Muscle of back (tissue), 13 donors: ENCODE measurements at places on chromosomes 4 and X.

- peak; percentile 79 for DNase-seq
Measured at GRCh38 chrX:104165894-104166734, at the start of gene FAM199X. Gene FAM199X, plus strand, starts transcription at chrX:104166453. Its CDS starts 333 bp downstream, at chrX:104166786.

DNA sequence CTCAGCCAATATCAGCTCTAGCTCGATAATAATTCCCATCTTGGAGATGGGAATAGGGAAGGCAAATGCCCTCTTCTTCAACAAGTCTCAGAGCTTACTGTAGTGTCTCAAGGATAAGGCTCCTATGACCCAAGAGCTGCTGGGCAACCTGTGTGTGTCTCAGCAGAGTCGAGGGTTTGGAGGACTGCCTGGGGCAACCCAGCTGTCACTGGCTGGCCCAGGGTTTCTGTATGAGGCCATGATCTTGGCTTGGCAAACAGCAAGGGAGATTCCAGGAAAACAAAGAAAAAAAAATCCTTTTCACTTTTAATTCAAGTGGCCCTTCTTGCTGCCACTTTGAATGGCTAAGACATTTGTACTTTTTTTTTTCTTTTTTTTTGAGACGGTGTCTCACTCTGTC, 34.4 kb downstream of the TMSB4X start:
- DNase-seq = no peak

DNA sequence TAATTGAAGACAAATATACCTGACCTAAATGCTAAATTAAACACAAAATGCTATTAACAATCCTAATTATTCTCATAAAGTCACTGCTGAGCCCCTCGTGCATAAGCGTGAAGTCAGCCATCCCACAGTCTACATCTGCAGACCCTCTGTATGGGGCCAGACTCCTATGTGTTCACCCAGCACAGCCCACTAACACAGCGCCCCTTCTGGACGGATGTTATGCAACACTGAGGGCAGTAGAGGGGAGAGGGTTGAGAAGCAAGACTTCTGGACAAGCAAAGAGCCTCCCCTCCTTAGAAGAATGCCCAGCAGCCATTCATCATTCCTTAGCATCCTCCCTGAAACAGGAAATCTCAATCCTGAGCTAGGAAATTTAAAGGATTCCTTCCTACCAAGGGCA, 7.9 kb downstream of the TRPC3 start:
- no peak for DNase-seq

DNA sequence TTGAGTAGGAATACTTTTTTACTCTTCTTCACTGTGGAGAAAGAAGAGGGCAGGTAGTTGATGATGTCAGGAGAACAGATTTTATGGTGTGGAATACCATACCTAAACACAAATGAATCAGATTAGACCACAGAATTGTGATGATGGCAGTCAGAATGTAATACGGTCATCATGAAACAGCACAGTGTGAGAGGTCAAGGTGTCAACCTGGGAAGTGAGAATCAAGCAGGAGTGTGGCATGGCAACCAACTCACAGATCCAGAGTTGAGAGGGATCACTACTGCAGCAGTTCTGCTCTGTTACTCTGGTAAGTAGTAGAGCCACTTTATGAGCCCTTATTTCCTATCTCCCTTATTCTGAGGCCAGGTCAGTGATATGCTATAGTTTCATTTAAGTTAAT, 27.7 kb downstream of the METTL14 start:
- DNase-seq = no peak

DNA sequence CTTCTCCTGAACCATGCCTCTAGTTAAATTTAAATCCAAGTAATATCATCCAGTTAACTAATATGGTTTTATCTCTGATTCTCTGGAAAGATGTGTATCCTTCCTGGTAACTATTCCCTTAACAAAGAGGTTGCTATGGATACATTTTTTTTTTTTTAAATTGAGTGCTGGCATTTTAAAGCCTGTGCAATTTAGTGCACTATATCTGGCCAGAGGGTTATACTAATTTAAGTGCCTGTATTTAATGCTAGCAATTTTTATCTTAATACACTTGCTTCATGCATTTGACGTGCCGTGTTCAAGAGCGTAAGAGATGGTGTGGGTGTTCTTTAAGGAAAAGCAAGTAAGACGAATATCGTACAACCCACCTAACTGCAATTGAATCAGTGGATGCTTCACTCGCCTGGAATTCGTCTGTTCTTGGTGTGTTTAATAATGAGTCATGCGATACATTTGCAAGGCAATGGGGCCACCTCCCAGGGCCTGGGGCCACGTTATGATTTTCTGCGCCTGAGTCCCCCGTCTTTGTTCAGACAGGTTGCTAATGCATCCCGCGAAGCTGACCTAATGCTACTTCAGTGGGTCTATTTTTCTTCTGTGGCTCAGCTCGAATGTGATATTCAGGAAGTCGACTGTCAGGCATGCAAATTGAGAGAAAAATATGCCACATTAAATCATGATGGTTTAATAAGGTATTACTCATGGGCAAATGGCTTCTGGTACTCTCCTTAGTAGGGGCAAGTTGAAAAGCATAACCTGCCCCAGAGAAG, 14.2 kb upstream of the MID1 start:
- DNase-seq = peak; percentile 72

DNA sequence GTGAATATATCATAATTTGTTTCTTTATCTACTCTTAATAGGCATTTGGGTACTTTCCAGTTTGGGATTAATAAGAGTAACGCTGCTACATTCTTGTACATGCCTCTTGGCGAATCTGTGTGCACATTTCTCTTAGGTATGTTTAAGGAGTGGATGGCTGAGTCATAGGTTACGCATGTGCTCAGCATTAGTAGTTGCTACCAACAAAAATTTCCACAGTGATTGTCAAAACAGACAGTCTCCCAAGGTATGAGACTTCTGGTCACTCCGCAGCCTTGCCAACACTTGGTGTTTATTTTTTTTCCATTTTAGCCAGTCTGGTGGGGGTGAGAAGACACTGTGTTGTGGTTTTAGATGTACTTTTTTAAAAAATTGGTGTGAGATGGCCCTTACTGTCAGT, 44.6 kb downstream of the FGFBP1 start:
- peak; percentile 87 for DNase-seq
